ENCODE measurements at places on chromosomes 11 and 22.

- no peak for DNase-seq
Measured at GRCh38 chr22:28759861-28760560, 12.5 kb upstream of the CCDC117 start.

DNA sequence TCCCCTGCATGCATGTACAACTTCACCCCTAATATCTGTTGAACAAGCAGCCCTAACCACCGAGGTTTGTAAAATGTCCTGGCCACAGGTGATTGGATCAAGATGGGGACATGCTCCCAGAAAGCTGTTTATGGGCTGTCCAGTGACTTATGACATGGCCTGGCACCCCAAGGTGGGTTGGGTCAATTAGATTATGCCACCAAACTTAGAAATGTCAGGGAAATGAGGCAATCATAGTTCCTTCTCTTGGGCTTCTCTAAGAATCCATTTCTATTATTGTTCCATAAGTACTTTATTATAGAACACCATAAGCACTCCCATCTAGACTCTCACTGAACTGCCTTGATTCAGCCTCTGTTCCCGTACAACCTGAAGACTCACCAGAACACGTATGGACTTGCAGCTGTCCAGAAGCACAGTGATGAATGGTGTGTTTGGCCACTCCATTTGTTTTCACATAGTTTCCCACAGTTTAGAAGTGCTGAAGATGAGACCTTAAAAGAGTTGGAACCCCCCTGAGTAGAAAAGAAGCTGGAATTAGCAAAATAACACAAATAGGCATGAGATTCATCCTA lies 45.5 kb upstream of the OLFML1 start:
- no peak for DNase-seq

DNA sequence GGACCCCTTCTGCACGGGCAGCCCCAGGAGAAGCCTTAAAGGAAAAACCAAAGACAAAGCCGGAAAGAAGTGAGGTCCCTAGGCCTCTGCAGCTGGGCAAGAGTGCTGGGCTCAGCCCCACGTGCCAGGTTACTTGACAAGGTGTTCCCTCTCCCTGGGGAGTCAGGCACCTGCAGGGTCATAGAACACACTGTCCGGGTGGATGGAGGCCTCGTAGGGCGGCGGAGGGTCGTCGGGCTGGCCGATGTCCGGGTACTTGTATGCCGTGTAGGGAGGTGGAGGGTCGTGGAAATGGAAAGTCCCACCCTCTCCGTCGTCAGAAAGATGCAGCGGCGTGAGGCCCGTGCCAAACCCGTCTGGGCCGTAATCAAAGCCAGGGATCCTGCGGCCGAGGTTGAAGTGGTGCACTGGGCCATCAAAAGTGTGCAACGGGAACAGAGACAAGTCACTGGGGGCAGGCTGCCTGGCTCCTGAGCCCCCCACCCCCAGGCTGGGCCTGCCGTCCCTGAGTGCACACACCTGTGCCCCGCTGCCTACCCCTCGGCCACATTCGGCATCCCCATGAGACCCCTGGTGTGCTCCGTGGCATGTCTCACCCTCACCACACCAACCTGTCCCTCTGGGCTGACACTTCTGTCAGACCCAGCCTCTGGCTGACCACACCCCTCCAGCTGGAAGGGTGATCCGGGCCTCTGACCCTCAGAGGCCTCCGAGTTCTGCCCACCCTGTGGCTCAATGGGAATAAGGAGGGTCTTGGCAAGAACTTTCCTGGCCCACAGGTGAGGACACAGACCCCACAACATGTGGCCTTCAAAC lies 81.1 kb downstream of the DGCR2 start:
- DNase-seq: no peak

- no peak for DNase-seq
Measured at GRCh38 chr22:35148866-35149548, 83.0 kb downstream of the ISX start.

GRCh38 chr11:43895601-43896000 lies 15.0 kb downstream of the ALKBH3 start:
- DNase-seq: no peak

DNA sequence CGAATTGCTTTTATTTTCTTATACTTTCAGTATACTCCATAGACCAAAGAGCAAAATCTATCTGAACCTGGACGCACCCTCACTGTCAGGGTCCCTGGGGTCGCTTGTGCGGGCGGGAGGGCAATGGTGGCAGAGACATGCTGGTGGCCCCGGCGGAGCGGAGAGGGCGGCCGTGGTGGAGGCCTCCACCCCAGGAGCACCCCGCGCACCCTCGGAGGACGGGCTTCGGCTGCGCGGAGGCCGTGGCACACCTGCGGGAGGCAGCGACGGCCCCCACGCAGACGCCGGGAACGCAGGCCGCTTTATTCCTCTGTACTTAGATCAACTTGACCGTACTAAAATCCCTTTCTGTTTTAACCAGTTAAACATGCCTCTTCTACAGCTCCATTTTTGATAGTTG lies 1077.4 kb downstream of the BRD1 start:
- DNase-seq: no peak

- no peak for DNase-seq
Measured at GRCh38 chr11:92225568-92226330, 1.1 kb downstream of the FAT3 start.

GRCh38 chr11:122367809-122368231 lies 251.8 kb upstream of the BLID start:
- no peak for DNase-seq

DNA sequence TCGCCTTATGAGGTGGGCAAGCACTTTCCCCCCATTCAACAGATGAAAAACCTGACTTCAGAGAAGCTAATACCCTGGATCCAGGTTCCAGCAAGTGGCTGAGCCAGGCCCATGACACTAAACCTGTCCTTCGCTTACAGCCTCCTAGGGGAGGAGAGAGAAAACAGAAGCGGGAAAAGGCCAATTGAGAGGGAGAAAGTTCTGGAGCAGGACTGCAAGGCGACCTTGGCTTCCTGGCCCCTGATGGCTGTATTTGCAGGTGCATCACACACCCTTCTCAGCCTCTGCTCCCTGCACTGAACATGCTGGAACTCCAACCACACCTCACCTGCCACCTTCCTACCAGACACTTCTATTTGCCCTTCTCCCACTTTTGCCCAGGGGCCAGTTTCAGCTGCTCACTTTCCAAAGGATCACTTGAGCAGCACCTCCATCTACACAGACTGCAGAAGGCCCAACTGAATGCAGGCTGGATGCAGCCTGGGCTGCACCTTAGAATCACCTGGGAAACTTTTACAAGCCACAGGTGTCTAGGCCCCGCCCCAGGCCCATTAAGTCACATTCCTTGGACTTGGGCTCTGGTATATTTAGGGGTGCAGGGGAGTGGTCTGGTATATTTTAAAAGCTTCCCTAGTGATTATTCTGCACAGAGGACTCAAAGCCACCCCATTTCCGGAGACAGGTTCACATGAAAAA lies 14.3 kb upstream of the ADA2 start:
- DNase-seq: no peak

Measured in stimulated activated CD8-positive, alpha-beta memory T cell treated with anti-CD3 and anti-CD28 coated beads, Interleukin-7, amount 100 ng/mL, for 1 hour (primary cell).